ENCODE measurements at places on chromosomes 4 and X. TPM values are rescaled to one million over a fixed set of nuclear protein-coding genes. Genes with fewer than 3 reads are reported as not detected.

SPON2 gene
- total RNA-seq = 69.7 TPM

- peak; percentile 48 for DNase-seq
Measured at GRCh38 chr4:2300431-2301224, 38.7 kb upstream of the MXD4 start.

- no peak for DNase-seq
Measured at GRCh38 chrX:71660562-71661416, 6.6 kb upstream of the LOC101059915 start.

DNA sequence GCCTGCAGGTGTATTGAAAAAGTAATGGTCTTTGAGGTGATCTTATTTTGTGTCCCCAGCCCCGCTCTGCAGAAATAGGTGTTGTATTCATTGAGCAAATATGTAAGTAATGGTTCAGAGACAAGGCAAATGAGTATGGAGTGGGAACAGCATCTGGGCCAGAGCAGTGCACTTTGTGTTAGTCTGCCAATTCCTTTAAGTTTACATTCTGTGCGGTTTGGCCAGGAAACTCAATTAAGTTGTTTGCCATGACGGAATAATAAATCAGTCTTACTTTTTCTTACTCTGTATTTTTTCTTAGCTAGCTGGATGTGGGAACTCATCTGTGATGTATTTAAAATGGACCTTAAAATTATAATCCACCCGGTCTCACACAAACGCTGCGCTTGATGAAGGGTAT, 12.6 kb downstream of the DCLK2 start:
- no peak for DNase-seq

MAGEB6B gene
- total RNA-seq = not detected

- DNase-seq = no peak
Measured at GRCh38 chr4:151951671-151952050, 190.9 kb upstream of the GATB start.

ABCG2 gene
- total RNA-seq = 6.4 TPM

- peak; percentile 48 for DNase-seq
Measured at GRCh38 chrX:39445336-39445735, 644.1 kb downstream of the MID1IP1 start.

DNA sequence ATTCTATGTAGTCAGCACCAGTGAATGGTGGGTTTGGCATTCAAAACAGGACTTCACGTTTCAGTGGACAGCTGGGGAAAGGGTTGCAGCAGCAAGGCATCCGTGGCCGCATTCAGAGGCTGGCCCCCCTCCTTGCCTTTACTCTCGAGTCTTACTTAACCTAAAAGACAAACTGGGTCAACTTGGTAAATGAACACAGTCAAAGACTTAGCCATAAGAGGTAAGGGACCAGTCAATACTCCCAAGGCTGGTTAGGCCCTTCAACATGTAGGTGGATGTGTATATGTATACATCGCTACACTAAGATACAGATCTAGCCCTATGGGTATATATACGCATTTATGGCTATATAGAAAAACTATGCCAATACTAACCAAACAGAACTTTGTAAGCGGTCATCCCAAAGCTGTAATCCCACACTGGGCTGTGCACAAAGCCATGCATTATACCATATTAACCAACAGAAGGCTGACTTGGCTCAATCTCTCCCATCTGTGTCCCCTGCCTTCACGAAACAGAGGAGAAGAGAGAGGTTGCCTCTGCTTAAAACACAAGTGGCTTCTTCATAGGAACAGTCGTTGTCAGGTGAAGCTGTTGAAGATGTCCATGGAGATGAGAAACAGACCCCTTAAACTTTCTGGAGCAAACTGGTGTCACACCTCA, 61.9 kb downstream of the TSC22D3 start:
- DNase-seq = peak; percentile 7

GRCh38 chr4:3869174-3869572, 103.0 kb downstream of the ADRA2C start:
- DNase-seq = no peak

DNA sequence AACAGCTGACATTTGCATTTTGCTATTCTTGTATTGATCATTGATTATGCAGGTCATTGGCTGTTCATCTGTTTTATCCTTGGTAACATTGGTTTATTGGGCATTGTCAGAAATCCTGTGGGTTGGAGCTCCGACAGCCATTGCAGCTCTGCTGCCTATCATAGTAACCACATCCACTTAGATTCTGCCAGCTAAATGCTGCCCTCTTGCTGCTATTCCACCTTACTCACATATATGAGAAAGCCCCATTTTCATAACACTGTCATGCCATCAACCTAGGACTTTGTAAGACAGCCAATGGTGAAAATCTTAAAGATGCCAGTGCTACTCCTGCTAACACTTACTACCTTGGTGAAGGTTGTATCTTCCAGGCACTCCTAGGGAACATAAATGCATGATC, 187.3 kb upstream of the CXCL13 start:
- no peak for DNase-seq

DNA sequence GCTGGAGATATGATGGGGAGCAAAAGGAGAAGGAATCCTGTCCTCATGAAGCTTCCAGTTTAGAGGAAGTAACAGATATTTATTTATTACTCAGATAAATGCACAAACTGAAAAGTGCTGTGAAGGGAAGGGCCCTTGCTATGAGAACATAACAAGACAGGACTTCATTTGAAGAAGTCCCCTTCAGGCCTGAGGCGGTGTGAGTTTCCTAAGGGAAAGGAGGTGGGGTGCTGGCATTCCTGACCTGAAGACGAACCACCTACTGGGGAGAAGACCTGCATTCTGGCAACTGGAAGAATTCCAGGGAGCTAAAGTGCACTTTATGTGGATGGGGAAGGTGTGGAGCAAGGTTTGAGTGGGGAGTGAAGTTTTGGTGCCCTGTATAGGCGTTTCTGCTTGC, 15.9 kb upstream of the SPARCL1 start:
- no peak for DNase-seq

UPF3B gene
- 2.9 TPM for total RNA-seq

- DNase-seq = no peak
Measured at GRCh38 chr4:175784986-175785525, 27.0 kb downstream of the GPM6A start.

RAB33A gene
- total RNA-seq = 0.69 TPM

- no peak for DNase-seq
Measured at GRCh38 chr4:16573206-16573605, 325.2 kb downstream of the LDB2 start.

- no peak for DNase-seq
Measured at GRCh38 chr4:80322716-80323115, 12.8 kb upstream of the CFAP299 start.

DNA sequence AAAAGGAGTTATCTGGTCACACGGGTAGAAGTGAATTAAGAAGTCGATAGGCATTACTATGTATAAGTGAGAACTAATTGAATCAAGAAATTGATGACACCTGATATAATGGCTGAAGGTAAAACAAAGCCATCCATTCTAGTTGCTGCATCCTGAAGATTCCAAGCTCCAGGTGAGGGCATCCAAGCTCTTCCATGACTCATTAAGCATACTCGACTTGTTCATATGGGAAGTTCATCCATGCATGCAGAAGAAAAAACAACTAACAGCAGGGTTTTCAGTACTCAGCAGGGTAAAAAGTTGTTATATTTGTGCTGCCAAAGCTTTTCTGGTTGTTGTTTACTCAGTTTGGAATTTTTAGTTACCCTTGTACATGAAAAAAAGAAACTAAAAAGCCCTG, 508.0 kb upstream of the CXorf51A start:
- no peak for DNase-seq

DNA sequence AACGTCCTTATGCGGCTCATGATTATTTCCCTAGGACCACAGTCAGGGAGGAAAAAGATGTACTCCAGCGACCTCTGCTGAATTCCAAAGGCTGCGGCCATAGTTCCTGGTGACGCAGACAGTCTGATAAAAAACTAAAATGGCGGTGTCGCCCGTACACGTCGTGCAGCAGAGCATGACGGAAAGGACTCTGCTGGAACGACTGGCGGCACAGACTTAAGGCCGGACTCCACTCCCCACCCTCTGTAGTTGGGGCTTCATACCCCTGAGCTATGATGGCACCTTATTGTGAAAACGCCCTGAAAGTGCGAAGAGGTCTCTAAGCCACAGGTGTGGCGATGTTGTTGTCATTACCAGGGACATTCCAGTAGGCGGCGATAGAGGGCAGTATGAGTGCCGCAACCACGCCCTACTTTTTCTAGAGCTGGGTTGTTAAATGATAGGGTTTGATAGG, 90.0 kb upstream of the EDA2R start:
- peak; percentile 52 for DNase-seq

DNA sequence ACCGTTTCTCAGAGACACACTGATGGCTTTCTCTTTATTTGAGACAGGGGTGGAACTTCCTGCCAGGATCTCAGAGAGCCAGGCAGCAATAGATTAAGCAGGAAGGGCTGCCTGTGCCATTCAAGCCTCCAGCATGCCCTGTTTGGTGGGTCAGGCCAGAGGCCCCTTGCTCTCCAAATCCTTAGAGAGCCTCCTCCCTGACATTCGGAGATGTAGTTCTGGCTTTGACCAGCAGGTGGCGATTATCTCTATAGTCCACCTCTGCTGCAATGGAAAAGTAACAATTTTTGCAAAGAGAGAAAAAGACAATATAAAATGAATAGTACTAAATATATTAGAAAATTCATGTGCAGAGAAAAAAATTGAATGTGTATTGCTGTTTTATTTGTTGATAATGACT, 93.9 kb downstream of the NXF2B start:
- DNase-seq = peak; percentile 45

DNA sequence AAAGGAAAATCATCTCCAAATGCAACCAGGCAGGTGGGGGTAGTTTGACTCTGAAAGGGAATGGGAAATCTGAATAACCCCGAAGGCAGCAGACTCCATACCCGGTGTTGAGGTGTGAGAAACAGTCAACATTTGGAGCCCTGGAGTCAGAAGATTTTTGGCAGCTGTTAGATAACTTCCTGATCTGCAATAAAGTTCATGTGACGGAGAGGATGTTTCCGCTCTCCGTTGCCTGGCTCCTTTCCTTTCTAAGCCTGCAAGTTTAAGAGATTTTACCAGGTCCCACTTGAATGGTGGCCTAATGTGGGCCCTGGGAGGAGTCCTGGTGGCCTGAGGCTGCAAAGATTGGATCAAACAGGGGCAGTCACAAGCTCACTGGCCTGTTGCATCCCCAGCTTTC, 27.7 kb downstream of the HAND2 start:
- DNase-seq = no peak

DNA sequence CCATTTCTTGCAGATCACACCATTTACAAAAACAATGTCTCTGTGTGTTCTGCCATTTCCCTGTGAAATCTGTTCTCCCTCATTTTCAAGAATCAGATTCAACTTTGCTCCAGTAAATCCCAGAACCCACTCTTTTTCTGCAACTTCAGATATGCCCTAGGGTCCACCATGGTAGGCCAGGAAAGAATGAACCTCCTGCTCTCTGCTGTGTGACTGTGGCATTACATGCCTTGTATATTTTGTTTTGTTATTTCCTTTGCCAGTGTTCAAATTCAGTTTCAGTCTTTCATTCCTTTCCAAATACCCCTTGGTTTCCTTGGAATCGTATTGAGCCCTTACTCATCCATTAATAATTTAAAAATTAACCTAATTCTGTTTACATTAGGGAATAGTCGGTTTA, 290.2 kb upstream of the VCX start:
- DNase-seq = no peak

DNA sequence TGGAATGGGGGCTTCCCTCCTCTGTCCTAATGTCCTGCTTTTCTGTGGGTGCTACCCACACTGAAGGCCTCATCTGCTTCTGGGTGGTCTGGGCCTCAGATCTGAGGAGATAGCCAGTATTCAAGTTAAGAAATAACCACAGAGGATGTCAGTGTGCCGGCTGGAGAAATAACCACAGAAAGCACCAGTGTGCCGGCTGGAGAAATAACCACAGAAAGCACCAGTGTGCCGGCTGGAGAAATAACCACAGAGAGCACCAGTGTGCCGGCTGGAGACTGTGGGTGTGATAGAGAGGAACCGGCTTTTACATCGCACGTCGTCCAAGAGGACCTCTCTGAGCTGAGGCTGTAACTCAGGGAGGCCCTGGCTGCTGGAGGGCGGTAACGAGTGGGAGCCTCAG, 65.7 kb upstream of the PSAPL1 start:
- no peak for DNase-seq

DNA sequence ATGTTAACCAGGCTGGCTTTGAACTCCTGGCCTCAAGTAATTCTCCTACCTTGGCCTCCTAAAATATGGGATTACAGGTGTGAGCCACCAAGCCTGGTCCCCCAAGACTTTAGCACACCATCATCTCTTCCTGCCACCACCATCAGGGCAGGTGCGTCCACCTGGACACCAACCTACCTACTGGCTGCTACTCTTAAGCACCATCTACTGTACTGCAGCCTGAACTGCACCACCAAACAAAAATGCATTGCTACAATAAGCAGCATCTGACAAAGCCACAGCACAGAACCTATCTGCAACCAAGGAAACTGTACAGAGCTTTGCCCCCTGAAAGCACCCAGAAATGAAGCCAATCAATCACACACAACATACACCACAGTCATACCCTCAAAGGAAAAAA, 139.7 kb downstream of the EFHC2 start:
- no peak for DNase-seq

KIT gene
- total RNA-seq = 0.43 TPM

- no peak for DNase-seq
Measured at GRCh38 chr4:1031956-1032795, 20.8 kb downstream of the FGFRL1 start.

MEPE gene
- total RNA-seq = not detected

GRCh38 chrX:12138361-12139313, at the start of gene FRMPD4:
Gene FRMPD4 (plus strand): TSS chrX:12138473. CDS start chrX:12138972, 499 bp downstream.
- DNase-seq = peak; percentile 37
